Activated CD8-positive, alpha-beta T cell treated with anti-CD3 and anti-CD28 coated beads for 36 hours (primary cell): ENCODE measurements at places on chromosomes 6 and 20.

DNA sequence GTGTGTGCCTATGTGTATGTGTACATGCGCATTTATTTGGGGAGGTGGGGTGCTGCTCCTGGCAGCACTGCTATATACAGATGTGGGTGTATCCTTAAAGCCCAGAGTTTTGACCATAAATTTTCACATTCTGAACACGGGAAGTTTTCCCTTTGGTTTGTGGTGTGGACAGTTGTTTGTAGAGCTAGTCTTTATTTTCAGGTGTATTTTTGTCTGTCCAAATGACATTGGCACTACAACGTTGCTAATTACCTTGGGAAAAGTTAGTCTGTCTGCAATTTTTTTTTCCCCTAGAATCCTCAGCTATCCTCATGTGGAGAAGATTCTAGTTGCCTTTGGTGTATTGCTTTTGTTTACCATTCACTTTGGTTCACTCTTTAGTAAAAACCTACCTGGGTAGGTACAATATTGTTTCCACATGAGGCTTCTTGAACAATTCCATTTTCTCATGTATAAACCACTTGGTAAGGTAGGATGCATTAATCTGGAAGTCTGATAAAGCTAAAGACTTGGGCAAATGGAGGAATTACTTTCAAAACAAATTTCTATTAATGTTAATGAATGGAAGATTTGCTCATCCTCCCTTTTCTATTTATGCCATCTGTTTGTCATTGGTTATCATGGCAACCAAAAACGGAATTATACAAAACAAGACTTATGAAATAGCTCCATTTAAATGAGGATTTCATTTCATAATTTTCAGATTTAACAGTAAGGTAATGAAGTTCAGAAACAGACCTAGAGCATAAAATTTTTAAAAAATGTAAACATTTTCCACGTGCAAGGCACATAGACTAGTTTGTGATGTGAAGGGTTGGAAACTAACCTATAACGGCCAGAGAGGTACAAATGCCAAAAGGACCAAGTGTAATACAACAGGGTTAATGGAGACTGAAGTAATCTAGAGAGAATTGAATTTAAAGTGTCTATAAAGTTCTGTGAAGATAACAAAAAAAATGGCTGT is 3.9 kb downstream of the CCN2 start:
- DNase-seq = no peak

- DNase-seq = peak; percentile 45
These were observed 62.4 kb downstream of the AKAP7 start for GRCh38 chr6:131197716-131198115.

DNA sequence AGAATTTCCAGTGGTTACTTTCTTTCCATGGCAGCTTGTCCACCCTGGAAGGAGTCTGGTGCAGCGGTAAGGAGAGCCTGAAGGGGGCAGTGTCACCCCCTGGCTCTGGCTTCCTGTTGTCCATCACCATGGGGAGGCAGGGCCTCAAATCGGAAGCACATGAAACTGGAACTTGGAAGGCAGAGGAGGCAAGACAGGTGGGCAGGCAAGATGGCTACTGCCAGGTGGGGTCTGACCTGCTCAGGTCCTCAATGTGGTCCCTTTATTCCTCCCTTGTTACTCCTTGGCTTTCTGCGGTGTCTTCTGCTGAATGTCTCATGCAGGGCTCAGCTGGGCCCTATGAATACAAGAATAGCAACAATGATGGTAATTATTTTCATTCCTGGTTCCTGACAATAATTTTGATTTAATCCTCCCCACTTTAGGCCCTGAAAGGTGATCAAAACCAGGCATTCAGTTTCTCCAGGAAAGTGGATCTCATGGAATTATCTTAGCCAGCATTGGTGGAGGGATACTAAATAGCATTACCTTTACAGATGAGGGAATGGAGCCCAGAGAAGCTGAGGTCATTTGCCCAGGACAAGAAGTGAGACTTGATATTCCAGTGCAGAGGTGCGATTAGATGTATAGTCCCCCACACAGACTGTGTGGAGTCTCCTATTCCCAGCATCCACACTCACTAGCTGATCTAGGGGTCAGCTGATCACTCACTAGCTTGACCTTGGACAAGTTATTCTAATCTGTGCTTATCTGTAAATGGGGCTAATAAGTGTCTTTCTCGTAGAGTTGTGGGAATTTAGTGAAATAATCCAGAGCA is 17.6 kb upstream of the SNAI1 start:
- peak; percentile 47 for DNase-seq

DNA sequence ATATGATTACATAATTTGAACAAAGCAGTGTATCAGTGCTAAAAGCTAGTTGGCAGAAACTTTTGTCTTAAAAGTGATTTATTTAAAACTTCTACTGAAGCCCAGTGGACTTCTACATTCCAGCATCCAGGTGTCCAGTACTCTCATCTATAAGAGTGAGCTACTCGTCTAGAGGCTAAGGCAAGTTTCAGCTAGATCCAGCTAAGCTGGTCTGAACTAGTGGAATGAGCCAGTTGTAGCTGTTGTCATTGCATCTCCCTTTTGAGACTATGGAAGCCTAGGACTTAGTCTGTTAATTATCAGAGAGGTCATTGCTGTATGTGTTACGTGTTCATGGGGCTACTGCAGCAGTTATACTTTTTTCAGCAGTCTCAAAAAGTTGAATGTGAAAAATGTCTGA is 165.1 kb downstream of the ZFAND3 start:
- DNase-seq = no peak

GRCh38 chr6:49155316-49155715 is 307.7 kb downstream of the MMUT start:
- no peak for DNase-seq

GRCh38 chr6:16109659-16110305 is 19.1 kb upstream of the MYLIP start:
- no peak for DNase-seq

DNA sequence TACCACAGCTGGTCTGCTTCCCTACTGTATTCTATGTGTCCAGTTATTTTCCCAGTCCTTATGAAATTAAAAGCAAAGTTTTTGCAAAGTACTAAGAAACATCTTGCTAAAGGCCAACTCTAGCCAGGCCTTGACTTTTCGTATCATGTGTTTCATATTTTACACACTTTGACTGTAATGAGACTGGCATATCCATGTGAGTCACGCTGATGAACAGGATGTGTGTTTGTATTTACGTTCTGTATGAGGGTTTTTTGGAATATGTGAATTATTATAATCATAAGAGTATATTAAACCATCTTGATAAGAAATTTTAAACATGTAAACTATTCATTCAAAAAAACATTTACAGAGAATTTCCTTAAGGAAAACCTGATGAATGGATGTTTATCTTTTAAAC is 59.7 kb downstream of the EYA4 start:
- DNase-seq = no peak

DNA sequence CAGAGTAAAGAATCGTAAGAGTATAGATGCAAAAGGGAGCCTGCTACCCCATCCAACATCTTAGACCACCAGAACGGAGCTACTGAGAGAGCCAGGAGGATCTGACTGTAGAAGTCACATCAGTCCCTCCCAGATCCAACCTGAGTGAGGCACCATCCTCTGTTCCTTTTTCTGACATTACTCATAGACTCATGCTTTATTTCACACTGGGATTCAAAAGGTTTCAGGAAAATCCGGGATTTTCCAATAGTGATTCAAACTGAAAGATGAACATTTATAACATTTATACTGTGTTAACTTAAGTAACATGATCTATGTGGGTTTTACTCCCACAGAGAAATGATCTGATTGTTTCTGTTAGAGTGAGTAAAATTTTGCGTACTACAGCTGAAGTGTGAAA is 868.6 kb upstream of the GJE1 start:
- no peak for DNase-seq

DNA sequence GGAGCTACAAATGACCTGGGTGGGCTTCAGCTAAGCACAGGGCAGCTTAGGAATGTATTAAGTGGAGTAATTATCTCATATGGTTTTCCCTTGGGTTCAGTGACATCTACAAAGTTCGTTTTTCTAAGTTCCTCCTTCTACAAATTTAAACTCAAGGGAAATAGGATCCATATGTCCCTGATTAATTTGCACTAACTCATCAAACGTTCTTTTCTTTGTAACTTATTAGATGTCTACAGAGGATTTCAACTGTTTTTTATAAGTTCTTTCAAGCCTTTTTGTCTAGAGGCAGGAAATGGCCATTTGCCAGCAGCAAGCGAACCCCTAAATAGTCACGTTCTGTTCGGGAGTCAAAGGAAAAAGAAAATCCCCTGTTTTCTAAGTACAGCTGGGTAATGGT is 1060.3 kb downstream of the KIF16B start:
- no peak for DNase-seq

DNA sequence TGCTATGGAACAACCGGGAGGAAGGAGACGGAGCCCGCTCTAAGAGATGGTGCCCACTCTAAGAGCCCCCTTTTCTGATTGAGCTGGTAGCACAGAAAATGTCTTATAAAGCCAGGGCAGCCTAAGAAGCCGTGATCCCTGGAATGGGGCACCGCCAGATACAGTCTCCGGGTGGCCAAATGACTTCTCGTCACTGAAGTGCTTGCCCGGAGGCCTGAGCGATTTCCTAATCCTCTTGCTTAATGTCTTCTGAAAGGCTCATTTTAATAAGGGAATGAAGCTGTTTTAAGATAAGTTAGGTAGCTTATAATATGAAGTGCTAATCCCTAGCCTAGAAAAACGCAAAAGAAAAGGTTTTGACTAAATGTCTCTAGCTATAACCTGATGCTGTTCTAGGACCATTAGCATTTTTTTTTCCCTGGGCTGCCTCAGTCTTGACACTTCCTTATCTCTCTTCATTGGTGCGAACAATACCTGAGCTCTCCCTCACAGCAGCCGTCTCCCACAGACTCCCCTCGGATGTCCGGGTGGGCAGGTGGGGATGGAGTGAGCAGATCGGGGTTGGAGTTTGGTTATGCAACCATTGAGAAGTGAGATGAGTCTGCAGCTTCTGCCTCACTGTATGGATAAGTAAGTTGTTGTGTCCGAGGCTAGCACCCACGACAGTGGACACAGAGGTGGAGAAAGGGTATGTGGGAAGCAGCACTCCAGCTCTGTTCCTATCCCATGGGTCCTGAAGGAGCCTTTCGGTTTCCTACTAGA is 559.4 kb upstream of the AGPAT4 start:
- DNase-seq = no peak

DNA sequence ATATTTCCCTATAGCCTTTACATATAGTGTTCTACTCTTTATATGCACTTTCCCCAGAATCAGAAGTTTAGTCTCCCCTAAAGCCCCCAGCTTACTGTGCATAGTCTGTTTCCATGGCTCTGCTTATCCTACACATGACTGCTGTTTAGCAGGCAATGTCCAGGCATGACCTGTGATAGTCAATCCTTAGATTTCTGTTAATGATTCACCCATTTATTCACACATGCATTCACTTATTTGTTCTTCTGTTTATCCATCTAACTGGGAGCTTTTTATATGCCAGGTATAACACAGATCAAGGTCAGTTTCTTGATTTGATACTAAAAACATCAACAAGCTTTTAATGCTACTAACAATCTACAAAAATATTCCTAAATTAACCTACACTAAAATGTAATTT is 300.8 kb downstream of the PHF3 start:
- DNase-seq = no peak

DNA sequence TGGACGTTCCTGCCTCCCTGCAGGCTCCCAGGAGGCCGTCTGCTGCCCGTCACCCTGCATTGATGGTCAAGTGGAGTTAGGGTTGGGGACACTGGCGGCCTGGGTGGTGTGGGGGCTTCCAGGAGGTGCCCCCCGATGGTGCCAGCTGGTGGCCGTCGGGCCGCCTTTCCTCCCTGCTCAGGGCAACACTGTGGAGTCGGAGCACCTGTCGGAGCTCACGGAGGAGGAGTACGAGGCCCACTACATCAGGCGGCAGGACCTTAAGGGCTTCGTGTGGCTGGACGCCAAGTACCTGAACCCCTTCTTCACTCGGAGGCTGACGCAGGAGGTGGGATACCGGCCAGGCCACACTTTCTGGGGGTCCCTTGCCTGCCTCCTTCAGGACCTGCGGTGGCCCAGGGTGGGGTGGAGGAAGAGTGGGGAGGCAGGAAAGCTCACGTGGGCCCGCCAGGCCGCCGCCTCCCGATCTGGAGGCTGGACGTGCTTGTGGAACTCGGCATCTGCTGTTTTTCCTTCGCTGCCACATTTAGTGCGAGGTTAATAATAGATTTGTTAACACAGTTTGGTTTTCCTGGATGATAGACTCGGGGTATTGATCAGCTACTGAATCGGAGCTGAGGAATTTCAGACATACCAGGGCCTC is 28.6 kb downstream of the SPATA2 start:
- DNase-seq = no peak

DNA sequence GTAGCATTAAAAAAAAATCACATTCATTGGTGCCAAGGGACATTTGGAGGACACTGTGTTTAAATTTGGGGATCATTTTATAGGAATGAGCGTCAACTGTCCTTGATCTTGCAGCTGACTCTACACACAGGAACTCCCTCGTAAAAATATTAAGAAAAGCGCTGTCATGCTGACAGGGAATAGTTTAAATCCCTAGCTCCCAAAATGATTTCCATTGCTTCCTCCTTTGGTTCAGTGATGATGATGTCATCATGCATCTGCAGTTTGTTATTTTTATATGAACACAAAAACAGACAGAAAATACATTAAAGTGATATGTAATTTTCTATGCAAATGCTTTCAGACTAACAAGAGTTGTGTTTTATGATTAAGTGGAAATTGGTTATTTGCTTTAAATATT is 275.6 kb downstream of the BTBD9 start:
- DNase-seq = no peak

DNA sequence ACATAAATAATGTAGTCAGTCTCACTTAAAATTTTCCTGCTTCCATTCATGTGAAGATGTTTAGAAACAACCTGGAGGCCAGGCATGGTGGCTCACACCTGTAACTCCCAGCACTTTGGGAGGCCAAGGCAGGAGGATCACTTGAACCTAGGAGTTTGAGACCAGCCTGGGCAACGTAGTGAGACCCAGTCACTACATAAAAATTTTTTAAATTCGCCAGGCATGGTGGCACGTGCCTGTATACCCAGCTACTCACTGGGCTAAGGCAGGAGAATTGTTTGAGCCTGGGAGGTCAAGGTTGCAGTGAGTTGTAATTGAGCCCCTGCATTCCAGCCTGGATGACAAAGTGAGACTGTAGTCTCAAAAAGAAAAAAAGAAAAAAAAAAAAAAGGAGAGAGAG is 47.3 kb upstream of the E2F3 start:
- no peak for DNase-seq

DNA sequence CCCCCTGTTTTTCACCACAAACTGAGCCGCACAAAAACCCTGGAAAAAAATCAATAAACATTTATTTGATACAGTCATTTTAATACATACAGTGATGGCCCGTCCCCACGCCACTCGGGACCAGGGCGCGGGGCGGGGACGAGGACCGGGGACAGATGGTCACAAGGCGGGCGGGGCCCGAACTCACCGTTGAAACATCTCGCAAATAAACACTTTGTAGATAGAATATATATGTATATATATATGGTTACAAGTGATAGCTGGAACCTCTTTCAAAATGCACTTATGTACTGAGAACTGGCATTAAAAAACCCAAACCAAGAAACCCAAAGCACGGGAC is 418 bp upstream of the UCKL1 start:
- DNase-seq = no peak

GRCh38 chr20:50746138-50746940 is 15.0 kb downstream of the PARD6B start:
- no peak for DNase-seq

GRCh38 chr6:102749210-102749971 is 1355.9 kb downstream of the GRIK2 start:
- no peak for DNase-seq
